PC-3 (cell line): ENCODE measurements at places on chromosomes 1 and 21. TPM values are rescaled to one million over a fixed set of nuclear protein-coding genes. Genes with fewer than 3 reads are reported as not detected.

The KANK4 gene
- not detected in 2 replicates for total RNA-seq

The ERRFI1 gene
- total RNA-seq: 218 and 227 TPM in 2 replicates

The RGSL1 gene
- not detected in 2 replicates for total RNA-seq

The SGIP1 gene
- total RNA-seq: not detected in 2 replicates

The PDZK1IP1 gene
- total RNA-seq: not detected in 2 replicates
